ENCODE measurements at places on chromosomes 16 and 17. TPM values are rescaled to one million over a fixed set of nuclear protein-coding genes. Genes with fewer than 3 reads are reported as not detected.

The ANKFN1 gene
- total RNA-seq = 1.0 TPM

The CCDC200 gene
- total RNA-seq = not detected

The MAP2K4 gene
- total RNA-seq = 27.3 TPM

The LGALS9 gene
- 0.05 TPM for total RNA-seq

The KIAA0753 gene
- total RNA-seq = 14.3 TPM

The RNF157 gene
- total RNA-seq = 3.3 TPM

The LITAF gene
- total RNA-seq = 49.8 TPM

The TSR3 gene
- 48.3 TPM for total RNA-seq

DNA sequence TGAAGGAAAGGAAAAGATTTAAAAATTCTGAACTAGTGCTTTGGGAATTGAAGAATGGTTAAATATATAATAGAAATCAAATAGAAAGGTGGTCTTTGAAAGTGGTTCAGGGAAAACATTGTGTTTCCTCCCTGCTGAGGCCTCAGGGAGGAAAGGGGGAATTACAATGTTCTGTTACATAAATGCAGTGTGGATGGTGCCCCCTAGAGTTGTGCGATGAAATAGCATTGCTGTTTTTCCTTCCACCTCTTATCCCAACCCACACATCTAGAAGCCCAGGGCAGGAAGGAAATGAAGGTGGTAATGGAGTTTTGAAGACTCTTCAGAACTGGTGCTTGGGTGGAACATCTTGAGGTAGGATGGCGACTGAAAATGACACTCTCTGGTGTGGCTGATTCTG is 6.4 kb upstream of the TOX3 start:
- DNase-seq = peak; percentile 61

- DNase-seq = no peak
Observed at GRCh38 chr17:18944646-18945045, 7.3 kb upstream of the SLC5A10 start.

GRCh38 chr17:66813296-66813695 is 21.6 kb upstream of the CACNG5 start:
- no peak for DNase-seq

DNA sequence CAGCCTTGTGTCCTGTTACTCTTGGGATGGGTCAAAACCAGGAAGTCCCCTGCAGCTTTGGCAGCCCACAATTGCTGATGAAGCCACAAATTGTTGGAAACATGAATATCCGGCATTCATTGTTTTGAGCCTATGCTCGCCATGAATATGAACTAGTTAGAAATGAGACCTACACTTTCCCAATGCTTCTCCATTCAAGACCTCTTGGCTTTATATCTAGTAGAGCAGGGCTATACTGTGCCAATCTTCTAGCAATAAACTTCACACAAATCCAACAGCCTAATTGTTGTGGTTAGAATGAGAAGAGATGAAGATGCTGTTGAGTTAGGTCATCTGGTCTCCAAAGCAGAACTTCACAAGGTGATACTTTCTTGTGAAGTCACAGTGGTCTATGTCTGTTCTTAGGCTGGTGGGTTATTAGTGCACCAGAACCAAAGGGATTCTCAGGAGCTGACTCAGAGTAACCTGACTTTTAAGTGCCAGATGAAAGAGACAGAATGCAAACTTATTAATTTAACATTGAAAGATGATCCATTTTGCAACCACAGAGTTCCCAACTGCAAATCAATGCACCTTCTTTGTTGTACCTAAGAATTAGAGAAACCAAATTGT is 13.7 kb upstream of the KRT23 start:
- DNase-seq = no peak

DNA sequence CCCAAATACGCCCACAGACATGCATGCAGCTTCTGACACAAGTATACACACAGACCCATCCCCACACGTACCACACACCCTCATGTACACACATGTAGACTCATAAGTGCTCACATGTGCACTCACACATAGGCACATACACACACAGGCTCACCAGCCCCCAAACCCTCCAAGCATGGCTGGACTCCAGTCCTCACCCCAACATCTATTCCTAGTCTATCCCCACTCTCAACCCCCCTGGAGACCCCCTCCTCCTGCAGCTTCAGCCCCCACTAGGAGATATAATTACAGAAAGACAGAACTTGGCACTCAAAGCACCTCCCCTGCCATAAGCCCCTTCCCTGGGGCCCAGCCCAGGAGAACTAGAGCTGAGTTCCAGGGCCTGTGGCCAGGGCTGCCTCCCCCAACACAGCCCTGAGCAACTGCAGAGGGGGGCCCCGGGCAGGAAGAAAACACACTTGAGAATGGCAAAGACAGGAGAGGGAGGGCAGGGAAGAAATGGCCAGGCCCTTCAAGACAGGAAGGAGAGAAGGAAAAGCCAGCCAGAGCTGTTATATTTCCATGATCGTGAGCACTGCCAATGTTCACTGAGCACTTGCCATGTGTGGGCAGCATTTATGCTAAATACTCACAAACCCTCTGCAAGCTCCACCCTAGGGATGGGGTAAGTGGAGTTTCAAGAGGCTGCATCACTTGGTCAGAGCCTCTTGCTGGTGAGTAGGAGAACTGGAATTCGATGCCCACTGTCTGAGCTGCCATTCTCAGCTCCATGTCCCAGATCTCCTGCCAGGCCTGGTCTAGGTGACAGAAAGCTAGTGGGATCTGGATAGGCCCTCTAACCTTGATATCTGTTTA is 224.5 kb downstream of the ZNF423 start:
- no peak for DNase-seq

GRCh38 chr16:2815299-2815771 is 1.7 kb upstream of the PRSS21 start:
- DNase-seq = peak; percentile 55

DNA sequence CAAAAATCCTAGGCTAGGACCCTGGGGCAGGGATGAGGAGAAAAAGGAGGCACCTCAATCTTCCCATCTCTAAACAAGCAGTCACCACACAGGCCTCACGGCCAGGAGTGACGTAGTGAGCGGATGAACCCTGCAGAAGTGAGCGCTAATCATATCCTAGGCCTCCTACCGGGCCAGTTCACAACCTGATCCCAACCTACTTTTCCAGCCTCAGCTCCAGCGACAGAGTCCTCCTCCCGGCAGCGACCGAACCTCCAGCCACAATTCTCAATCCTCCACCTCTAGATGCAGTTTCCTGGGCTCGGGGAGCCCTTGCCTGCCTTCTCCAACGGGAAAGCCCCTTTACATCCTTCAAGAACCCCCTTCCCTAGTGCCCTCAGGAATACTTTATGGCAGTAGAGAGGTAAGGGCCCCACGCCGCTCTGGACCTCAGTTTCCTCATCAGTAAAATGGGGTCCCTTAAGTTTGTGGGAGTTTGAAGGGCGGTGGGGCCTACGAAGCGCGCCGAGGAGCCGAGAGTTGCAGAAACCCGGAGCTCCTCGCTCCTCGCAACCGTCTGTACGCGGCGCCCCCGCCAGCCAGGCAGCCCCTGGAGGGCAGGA is 1.4 kb downstream of the ZNF668 start:
- peak; percentile 70 for DNase-seq

- DNase-seq = no peak
Observed at GRCh38 chr17:28774206-28774605, 30.4 kb downstream of the TRAF4 start.

GRCh38 chr17:34363183-34363661 is at the start of gene CCL1:
Gene CCL1 (minus strand): TSS chr17:34363233. CDS start chr17:34363161, 72 bp downstream.
- no peak for DNase-seq

GRCh38 chr17:57861000-57861789 is 11.4 kb upstream of the MRPS23 start:
- peak; percentile 21 for DNase-seq

GRCh38 chr17:50310455-50311111 is 35.3 kb upstream of the XYLT2 start:
- no peak for DNase-seq

GRCh38 chr17:62591333-62591732 is 36.1 kb upstream of the MRC2 start:
- no peak for DNase-seq

GRCh38 chr16:60811657-60812056 is 1224.6 kb downstream of the CDH8 start:
- no peak for DNase-seq

GRCh38 chr17:43217614-43218087 is 6.0 kb downstream of the TMEM106A start:
- no peak for DNase-seq

DNA sequence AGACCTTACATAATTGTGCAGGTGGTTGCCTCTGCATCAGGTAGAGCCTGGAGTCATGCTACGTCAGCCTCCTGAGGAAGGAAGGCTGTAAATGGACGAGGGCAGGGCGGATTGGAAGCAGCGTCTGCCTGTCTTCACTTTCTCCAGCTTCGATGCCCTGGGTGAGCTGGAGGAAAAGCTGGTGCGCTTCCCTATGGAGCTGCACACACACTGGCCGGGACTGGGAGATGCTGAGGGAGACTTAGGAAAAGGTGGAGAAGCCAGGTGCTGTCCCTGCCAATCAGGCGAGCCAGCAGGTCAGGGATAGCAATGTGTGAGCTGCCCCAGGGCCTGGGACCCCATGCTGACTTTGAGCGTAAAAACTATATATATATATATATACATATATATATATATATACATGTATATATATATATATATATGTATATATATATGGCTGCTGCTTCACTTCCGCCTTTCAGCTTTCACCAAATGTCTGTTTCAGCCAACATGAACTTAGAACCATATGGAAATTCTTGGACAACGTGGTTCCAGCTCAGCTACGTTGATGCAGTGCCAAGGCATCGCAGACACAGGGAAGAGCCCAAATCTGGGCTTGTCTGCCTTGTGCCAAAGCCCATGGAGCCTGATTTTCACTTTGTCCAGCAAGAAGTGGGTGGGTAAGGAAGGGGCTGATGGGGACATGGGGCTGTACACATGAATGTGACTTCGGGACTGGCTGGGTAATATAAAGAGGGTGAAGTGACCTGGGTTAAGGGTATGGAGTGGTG is 71.5 kb upstream of the NKD1 start:
- DNase-seq = no peak

DNA sequence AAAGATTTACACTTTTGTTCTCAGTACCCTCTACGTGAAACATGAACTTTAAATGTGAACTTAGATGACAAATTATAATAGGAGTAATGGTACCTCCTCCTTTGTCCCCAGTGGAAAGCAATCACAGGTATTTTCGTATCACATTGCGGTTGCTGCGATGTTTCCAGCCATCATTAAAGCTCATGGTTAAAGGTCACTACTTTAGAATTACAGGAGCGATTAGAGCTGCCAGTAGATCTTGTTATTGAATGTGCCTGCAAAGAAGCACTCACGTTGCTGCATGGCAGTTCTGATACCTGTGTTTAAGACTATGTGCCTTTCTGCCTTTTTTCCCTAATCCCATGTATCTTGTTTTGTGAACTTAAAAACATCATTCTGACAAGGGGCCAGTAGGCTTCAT is 301.0 kb downstream of the CPPED1 start:
- no peak for DNase-seq

GRCh38 chr17:17437893-17438292 is 38.9 kb upstream of the MED9 start:
- DNase-seq = no peak

GRCh38 chr17:74825952-74826719 is 33.5 kb downstream of the GRIN2C start:
- DNase-seq = no peak

- no peak for DNase-seq
Observed at GRCh38 chr16:30482366-30482765, 9.8 kb downstream of the ITGAL start.

GRCh38 chr16:86243571-86244154 is 266.7 kb upstream of the FOXF1 start:
- no peak for DNase-seq
